Stimulated activated effector memory CD8-positive, alpha-beta T cell treated with anti-CD3 and anti-CD28 coated beads, Interleukin-12 subunit alpha, Interleukin-12 subunit beta, amount 100 ng/mL, for 72 hours (primary cell): ENCODE measurements at places on chromosomes 2 and 18.

GRCh38 chr2:75555701-75556100 lies 5.0 kb downstream of the EVA1A start:
- no peak for DNase-seq

DNA sequence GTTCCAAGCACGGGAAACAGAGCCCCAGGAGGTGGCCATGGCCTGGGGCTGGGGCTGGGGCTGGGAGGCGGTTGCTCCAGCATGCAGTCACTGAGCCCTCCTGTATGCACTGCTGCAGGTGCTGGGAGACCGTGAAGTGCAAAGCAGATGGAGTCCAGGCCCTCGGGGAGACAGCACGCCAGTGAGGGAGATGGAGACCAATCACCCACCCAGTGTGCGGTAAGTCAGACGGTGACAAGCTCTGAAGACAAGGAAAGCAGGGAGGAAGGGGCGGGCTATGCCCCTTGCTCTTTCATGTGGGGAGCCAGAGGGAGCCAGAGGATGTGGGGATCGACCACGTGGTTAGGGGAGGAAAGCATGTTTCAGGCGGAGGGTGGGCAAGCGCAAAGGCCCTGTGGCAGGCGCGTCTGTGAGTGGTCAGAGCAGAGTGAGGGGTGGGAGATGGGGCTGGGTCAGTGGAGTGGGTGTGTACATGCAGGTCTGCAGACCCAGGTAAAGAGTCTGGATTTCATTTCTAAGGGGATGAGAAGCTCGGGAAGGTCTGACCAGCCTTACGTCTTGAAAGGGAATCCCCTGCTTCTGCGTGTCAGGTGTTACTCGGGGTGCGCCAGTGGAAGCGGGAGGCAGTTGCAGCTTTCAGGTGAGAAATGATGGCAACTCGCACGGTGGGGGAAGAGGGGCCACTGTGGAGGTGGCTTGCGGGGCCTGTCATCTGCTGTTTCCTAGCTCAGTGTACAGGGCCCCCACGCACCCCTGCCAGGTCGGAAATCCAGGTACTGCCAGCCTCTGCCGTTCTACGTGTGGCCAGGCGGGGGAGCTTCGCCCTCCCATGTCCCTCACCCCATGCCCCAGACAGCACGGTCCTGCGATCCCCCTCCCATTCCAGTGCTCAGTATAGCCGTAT lies 19.4 kb downstream of the RRM2 start:
- no peak for DNase-seq

DNA sequence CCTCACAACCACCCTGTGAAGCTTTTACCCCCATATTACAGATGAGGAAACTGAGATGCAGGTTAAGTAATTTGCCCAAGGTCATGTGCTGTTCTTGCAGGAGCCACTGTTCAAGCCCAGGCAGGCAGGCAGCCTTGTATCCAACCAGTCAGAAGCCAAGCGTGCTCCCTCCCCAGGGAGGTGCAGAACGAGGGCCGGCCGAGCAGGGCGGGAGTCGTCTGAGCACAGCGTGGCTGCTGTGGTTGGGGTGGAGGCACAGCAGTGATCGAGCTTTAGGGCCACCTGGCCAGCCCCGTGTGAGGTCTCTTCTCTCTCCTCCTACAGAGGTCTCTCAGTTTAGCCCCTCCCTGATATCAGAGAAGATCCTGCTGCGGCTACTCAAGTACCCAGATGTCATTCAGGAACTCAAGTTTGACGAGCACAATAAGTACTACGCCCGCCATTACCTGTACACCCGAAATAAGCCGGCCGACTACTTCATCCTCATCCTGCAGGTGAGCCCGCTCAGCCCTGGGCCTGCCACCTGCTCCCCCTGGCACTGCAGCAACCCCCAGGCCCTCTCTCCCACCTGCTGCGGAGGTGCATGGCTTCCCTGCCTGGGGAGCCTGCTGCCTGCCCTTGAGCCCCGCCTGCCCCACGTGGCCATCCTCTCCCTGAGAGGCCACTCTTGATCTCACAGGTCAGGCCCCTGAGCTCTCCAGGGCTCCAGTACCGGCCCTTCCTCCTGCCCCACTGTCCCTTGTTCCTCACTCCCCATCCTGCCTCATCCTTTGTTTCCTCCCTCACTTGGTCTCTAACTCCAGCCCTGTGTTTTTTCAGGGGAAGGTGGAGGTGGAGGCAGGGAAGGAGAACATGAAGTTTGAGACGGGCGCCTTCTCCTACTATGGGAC lies 17.1 kb upstream of the CNNM3 start:
- DNase-seq, result no peak

GRCh38 chr2:68104111-68104835 lies 41.5 kb upstream of the C1D start:
- no peak for DNase-seq

- DNase-seq, result no peak
Measured at GRCh38 chr2:219112651-219113338, 47.8 kb downstream of the NHEJ1 start.

DNA sequence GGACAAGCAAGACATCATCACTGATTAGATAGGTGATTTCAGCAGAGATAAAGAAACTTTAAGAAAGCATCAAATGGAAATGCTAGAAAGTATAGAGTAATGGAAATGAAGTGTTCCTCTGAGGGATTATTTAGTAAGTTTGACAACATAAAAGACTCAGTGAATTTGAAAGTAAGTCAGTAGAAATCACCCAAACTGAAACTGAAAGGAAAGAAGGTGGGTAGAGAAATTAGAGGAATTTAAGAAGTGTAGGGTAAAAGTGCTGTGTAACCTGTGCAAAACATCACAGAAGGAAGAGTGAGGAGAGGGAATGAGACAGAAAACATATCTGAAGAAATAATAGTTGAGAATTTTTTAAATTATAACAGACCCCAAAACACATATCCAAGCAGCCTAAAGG lies 343.1 kb downstream of the CBLN2 start:
- DNase-seq, result no peak

- no peak for DNase-seq
Measured at GRCh38 chr18:53490019-53490418, 734.5 kb downstream of the MBD2 start.

- no peak for DNase-seq
Measured at GRCh38 chr18:63315876-63316275, 3.7 kb downstream of the BCL2 start.

DNA sequence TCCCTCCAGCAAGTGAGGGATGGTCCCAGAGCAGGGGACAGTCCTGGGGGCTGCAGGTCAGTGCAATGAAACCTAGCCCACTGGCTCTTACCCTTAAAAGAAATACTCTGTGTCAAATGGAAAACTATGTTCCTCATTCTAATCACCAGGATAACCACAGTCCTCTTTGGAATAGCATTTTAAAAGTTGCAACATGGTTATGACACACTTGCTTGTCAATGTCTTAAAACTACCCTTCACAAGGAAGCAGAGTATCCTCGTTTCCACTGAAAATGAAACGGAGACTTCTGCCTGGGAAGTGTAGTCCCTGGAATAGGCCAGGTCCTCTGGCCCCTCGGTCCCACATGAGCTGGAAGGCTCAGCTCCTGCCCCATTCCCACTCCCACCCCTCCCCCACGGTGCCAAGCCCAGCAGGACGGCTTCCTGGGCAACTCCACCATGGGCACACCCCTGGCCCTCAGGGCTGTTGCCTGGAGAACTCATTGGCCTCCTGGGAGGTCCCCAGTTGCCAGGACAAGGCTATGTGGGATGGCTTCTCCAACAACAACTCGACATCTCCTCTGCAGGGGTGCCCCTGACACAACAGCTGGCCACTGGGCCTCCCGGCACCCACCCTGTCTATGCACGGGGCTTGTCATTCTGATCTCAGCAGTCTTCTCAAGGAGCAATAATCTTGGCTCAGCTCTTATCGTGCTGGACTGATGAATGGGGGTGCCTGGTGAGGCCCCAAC lies 38.3 kb upstream of the ST3GAL5 start:
- DNase-seq, result no peak

- no peak for DNase-seq
Measured at GRCh38 chr18:10743766-10744165, 217.9 kb downstream of the NAPG start.

GRCh38 chr2:70094978-70095719 lies 7.9 kb downstream of the PCBP1 start:
- DNase-seq, result no peak

GRCh38 chr2:35510636-35511035 lies 844.9 kb upstream of the CRIM1 start:
- DNase-seq, result no peak

DNA sequence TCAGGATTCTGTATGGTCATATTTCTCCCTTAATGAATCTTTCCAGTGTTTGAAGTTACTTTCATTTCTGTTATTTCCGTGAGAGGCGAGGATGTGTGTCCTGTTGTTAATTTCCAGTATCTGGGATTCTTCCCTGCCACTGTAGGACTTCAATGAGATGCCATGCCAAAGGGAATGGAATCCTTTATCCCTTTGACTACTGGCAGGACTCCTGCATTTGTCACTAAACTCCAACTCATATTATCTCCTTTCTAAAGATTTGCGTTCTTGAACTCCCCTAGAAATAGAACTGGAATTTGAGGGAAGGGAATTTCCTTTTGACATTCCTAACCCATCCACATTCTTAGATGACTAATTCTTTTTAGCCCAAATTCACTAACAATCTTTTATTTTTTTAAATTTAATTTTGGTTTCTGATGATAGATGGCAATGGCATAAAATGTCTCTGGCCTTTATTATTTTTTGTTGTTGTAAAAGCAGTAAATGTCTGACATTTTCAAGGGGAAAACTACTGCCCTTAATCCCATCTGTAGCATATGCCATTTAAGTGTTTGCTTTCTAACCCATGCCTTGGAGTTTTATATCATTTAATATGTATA lies 87.8 kb upstream of the EML6 start:
- DNase-seq, result no peak

- no peak for DNase-seq
Measured at GRCh38 chr2:138276339-138276738, 225.2 kb upstream of the SPOPL start.

DNA sequence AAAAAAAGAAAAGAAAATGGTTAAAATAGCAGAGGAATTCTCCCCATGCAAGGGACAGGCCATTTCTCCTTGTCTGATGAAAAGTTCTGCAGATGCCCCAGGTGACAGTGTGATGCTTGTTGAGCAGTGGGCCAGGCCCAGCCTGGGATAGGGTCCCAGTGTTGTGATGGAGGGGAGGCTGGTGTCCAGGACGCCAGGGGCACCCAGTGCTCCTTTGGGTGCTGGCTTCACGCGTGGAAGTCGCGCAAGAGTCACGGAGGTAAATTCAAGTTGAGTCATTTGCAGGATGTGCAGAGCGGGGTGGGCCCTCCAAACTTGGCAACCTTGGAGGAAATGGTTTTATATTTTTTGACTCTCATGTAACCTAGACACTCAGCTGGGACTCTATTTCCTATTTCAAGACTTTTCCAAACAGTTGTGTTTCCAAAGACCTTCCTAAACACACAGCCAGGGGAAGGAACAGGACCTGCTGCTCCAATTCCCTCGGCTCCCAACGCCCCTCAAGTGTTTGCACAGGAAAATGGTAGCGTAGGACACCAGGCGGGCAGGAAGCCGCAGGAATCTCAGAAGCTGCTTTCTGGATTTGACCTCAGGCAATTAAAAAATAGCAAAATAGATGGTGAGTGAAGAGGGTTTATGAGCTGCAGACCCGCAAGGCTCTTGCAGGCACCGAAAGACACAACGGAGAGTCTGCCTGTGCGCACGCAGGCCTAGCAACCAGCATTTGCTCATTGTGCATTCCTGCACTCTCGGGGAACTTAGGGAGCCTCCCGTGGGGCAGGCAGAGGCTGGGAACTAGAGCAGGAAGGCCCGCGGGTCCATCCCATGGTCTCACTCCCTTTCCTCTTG lies 107.1 kb upstream of the ODC1 start:
- DNase-seq, result no peak
